Stimulated activated CD4-positive, alpha-beta T cell treated with anti-CD3 and anti-CD28 coated beads, Interleukin-1b, Interleukin-23, amount 100 ng/mL, for 1 hour (primary cell): ENCODE measurements at places on chromosomes 5 and 9.

DNA sequence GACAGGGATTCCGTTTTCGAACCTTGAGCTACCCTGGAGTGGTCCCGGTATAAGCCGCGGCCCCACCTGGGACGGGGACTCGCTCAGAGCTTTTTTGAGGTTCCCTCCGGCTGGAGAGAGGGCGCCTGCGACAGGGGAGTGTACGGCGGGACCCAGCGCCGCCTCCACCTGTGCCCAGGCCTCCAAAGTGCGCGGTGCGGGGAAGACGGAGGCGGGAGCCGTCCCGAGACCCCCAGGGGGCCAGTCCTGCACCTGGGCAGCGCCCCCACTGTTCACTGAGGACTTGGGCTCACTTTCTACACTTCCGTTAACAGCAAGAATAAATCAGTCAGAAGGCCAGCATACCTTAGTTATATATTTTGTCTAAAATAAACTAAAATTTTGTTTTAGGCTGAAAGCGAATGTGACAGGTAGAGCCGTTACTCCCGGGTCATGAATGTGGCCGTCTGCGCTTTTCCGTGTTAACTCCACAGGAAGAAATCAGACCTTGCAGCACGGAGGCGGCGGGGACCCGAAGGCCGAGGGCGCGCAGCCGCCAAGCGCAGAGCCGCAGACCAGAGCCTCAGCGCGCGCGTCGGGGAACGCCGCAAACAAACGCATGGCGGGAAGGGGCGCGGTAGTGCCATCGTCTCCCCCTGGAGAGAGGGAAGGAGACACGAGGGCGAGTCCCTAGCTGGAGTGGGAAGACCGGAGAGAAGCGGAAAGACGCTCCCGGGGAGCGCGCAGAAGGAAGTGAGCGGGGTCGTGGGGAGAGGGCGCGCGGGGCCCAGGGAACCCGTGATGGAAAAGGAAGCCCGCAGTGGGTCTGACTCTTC is 14.1 kb downstream of the TRIM7 start:
- no peak for DNase-seq

DNA sequence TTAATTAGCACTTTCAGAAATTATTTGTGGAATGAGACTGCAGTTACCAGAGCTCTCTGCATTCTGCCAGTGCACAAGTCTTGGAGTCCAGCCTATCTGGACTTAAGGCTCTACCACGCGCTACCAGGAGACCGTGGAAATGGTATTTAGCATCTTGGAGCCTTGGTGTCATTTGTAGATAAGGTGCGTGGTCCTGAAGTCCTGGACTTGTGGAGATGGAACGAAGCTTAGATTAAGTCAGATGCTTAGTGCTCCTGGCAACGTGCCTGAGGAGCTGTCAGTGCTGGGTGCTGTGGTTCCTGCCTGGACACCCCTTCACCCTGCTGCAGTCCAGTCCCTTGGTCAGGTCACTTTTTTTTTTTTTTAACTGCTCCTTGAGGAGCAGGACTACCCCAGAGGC is 59.7 kb downstream of the RCL1 start:
- DNase-seq: no peak

- DNase-seq: no peak
These were observed 35.9 kb upstream of the GAS1 start for GRCh38 chr9:86983249-86983619.

- DNase-seq: no peak
These were observed 28.5 kb downstream of the P4HA2 start for GRCh38 chr5:132199116-132199680.

DNA sequence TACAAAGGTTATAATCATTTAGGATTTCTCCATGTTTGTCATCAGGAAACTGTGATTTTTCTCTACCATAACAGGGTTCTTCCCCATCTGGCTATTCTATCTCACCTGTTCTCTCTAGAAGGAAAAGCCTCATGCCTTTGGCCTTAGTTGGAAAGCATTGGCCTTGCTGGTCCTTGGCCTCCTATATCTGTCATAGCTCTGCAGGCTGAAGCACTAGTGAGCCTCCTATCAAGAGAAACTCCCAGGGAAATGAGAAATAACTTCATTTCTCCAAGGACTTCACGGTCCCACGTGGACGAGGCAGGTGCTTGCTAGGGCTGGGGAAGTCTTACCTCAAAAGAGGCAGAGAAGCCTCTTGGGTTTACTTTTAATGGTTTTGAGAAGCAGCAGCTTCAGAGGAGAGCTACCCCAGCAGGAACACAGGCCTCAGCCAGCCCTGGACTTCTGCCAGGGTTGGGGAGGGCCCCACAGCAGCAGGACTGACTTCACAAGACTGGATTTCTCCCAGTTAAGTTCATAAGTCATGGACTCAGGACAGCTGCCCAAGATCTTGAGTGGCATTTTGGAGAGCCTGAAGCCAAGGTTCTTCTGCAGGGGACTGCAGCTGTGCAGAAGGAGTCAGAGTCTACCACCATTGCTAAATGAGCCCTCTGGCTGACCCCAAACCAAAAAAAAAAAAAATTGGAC is 15.8 kb upstream of the PSAT1 start:
- no peak for DNase-seq

DNA sequence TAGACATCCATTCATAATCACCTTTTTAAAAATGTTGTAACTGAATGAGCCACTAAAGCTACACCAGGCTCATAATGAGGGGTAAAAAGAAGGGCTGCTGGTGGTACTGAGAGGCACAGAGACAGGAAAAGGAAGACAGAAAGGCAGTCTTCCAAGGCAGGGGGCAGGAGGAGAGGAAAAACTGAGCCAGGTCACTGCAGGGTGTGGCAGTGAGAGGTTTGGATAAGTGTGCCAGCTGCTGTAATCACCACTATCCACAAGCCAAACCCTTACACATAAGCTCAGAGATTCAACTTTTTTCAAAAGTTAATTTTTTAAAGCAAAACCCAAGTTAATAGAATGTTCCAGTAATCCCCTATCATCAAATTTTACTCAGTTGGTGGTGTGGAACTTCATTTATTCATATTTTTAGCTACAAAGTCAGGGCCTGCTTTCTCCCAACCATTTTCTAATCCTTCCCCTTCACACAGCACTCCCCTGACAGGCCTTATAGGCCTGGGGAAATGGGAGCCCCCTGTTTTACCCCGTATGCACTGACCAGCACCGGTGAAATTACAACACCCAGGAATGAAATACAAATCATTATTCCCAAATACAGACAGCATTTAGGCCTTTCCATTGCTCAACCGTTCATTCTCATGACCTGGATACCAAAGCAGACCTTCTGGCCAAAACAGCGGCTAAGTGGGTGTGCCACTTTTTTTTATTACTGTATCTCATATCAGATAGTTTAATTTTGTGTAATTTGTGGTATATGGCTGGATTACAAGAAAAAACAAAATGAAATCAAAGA is 76.3 kb downstream of the EFNA5 start:
- no peak for DNase-seq
